ENCODE measurements at places on chromosomes 5 and 9.

DNA sequence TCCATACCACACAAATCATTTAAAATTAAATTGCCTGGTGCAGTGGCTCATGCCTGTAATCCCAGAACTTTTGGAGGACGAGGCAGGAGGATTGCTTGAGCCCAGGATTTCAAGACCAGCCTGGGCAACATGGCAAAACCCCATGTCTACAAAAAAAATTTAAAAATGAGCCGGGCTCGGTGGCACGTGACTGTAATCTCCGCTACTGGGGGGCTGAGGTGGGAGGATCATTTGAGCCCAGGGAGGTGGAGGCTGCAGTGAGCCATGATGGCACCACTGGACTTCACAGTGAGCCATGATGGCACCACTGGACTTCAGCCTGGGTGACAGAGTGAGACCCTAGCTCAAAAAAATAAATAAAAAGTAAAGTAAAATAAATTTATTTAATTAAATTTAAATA is 40.9 kb downstream of the LYRM7 start:
- no peak for DNase-seq

DNA sequence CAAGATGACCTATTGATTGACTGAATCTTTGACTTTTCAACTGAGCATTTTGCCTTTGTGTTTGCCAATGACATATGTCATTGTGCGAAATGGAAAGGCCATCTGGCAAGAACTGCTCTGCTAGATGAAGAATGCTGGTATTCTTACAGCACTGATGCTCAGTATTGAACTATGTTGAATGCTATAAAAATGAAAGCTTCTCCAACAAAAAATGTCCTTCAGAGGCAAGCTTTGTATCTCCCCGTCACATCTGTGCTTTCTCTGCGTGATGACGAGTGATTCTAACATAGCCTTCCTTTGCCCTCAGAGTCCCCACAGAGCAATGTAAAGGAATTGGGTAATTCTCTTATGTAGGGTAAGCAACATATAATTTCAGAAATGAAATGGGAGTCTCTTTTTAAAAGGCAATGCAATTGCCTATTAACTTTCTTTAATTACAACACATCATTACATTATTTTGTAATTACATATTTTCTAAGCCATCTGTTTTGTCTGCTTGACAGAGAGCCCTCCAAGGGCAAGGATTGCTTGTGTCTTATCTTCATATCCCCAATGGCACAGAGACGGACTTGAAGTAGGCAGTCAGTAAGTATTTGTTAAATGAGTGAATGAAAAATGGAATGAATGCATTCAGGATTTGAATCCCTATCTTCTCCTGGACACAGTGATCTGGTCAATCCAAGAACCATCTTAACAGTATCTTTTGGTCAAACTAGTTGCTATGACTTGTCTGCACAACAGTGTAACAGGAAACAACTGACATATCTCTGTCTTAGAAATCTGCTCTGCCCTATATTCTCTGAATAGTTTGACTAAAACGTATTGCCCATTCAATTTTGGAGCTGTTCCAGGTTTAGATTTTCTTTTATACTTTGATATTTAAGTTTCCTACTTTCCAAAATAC is 46.1 kb downstream of the ENC1 start:
- no peak for DNase-seq

GRCh38 chr5:160166069-160166972 is 47.1 kb upstream of the PWWP2A start:
- DNase-seq: no peak

GRCh38 chr9:107809871-107810460 is 320.4 kb upstream of the KLF4 start:
- no peak for DNase-seq

DNA sequence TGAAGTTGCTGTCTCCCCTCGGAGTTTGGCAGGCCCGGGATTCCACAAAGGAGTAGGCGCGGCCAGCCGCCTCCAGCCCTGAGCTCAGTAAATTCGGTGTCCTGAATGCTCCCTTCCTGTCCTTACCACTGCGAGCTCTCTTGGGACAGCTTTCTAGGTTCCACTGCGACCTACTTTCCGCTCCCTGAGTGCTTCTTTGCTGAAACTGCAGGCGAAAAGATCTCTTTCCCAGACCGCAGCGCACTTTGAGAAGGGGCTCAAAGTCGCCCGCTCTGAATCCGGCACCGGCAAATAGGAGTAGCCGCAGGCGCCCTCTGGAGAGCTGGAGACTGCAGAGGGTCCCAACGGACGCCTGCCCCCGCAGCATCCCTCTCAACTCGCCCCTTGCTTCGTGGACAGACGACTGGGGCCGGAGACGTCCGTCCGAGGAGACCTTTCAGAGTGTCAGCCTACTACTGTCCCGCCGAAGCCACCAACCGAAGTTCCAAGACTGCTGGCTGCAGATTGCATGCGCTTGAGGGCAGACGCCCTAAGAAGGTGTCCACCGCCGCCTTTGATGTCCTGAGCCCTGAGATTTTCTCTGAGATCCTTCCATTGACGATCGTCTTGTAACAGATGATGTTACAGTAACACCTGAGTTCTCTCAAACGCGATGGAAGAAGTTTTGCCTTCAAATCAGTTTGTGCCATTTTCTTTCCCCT is 96.0 kb downstream of the ANXA2R start:
- no peak for DNase-seq
